ENCODE measurements at places on chromosomes 4 and X.

- DNase-seq = no peak
Measured at GRCh38 chr4:76624241-76624681, 189.2 kb downstream of the SHROOM3 start.

- DNase-seq = no peak
Measured at GRCh38 chr4:55721651-55722050, 85.6 kb upstream of the NMU start.

DNA sequence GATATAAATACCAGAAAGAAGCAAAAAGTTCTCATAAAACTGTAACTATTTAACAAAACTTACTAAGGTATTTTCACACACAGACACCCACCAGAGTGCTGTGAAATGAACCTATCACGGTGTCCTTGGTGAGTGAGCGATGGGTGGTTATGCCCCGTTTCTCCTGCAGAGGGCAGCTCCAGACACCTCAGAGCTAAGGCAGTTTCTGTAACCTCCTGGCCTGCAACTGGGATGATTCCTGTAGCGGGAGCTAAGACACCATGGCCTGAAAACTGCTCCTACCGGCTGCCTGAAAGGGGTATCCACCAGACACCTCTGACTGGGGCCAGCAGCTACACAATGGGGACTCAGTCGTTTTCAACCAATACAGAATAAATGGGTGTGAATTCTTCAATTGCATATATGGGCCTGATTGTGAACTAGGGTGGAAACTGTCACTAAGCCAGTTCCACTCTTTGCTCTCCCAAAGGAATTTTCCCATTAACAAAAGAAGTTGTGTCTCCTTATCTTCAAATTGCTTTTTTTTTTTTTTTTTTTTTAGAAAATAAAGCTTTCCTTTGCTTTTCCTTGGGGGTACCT is 2375.8 kb upstream of the TENM3 start:
- DNase-seq = peak; percentile 56

- no peak for DNase-seq
Measured at GRCh38 chrX:46236411-46236810, 308.8 kb downstream of the ZNF674 start.

GRCh38 chr4:155552180-155552579 is 114.5 kb upstream of the GUCY1A1 start:
- no peak for DNase-seq

DNA sequence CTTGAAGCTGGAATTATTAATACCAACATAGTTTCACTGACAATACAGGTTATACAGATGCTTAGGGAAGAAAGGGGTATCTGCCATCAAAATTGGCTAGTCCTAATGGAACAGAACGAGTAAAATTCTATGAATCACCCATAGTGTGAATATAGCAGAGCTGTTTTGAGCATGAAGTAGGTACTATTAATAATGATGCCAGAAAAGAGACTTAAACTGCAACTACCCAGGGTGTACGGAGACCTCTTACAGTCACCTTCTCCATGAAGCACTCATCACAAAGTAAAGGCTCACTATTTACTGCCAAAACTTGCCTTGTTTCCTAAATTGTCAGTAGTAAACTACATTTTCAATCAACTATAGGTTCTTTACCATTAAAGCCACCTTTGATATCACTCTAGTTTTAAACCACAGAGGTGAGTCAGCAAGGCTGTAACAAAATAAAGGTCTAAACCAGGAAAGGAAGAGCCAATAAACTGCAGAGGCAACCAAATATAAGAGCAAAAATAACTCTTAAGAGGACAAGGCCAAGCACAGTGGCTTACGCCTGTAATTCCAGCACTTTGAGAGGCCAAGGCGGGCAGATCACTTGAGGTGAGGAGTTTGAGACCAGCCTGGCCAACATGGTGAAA is 114.4 kb downstream of the FRYL start:
- DNase-seq = no peak

- no peak for DNase-seq
Measured at GRCh38 chr4:41169256-41169800, 45.0 kb downstream of the APBB2 start.

DNA sequence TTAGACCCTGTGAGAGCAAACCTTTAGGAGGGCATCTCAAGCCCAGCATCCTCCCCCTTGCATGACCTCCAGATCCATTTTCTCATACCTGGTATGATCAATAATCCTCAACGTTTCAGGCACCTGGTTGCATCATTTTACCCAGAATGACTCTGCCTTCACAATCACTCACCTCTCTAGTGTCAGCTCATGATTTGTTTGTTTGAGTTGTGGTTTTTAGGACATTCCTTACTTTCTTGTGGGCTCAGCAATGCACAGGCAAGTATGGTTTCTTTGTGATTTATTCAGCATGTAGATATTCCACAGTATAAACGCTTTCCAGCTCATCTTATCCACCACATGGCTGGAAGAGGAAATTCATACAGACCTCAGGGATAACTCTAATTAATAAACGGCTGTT is 93.6 kb upstream of the CPEB2 start:
- DNase-seq = no peak

DNA sequence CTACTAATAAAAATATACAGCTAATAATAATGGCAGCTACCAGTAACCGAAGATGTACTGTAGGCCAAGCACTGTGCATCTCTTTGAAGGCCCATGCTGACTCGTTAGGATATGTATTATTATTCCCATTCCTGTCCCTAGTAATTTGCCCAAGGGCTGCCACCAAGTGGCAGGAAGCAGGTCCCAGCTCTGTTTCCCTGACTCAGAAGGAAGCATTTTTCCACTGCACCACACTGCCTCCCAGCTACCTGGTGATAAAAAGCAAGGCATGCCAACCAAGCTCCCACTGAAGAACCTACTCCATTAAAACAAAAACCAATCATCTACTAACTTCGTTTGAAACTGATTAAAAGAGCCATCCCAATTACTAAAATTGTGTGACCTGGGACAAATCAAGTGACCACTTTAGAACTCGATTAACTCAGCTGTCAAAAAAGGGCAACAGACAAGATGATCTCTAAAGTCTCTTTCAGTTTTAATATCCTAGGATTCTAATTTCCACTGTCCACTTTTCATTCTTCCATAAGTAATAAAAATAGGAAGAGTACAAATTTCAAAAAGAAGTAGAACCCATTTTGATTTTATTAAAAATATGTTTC is 24.3 kb upstream of the PGM2 start:
- peak; percentile 27 for DNase-seq

DNA sequence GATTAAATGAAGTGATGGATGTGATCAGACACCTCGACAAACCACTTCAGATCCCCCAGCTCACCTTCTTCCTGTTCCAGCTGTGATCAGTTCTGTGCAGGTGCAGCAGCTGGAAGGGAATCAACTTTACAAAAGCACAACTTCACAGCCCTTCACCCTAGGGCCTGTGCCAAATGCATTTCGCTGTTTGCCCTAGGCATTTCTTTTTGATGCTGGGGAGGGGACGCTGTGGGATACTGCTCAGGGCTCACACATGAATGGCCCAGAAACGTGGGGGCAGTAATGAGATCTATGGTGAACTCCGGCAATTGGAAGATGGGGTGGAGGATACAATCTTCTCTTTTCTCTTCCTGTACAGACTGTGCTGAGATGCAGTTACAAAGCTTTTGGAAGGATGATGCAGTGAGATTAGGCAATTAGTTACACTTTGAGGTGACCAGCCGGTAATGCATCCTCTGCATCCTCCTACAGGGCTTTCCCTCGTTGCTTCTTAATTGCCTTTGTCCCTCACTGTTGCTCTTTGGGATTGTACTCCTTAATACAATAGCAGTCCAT is 215.1 kb upstream of the PITX2 start:
- DNase-seq = no peak

GRCh38 chr4:69167300-69167699 is 47.2 kb downstream of the UGT2B11 start:
- no peak for DNase-seq

DNA sequence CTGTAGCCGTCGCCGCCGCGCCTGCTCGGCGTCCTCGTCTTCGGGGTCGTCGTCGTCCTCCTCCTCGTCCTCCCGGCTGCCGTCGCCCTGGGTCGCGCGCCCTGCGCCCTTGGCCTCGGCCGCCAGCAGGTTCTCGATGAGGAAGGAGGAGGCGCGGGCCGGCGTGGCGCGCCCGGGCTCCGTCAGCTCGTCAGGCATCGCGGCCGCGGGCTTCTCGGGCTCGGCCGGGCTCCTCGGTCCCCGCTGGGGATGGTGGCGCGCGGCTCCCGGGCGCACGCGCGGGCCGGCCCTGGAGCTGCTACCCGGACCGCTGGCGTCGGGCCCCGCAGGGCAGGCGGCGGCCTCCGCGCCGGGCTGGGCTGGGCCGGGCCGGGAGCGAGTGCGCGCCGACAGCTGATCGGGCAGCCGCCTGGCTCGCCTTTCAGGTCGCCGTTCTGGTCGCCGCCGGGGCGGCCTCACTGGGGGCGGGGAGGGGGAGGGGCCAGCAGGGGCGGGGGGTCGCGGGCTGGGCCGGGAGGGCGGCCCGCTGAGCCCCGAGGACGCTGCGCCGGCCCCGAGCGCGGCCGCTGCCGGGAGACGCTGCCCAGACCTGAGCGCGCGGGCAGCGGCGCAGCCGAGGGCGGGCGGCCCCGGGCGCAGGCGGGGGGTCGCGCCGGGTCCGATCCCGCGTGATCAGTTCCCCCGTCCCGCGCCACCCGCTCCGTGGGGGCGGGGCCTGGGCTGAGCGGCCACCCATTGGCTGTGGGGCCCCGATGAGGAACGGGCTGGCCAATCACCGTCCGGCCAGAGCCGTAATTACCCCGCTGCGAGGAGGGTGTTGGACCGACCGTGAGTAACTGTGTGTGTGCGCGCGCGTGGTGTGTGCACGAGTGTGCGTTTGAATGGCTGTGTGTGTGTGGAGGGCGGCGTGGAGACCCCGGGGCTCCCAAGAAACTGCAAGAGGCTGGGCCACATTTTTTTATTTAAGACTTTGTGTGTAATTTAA is at the start of gene HMX1:
Gene HMX1, minus strand, starts transcription at position 423 of the 985 bp plus-strand sequence. Its CDS starts 225 bp downstream, at position 198.
- no peak for DNase-seq
